Epithelial cell of alveolus of lung (primary cell): ENCODE measurements at places on chromosomes 2 and 18. TPM values are rescaled to one million over a fixed set of nuclear protein-coding genes. Genes with fewer than 3 reads are reported as not detected.

ALK gene
- total RNA-seq, result not detected in 2 replicates

RASGRP3 gene
- total RNA-seq, result 0.56 and 1.9 TPM in 2 replicates

PPP4R1 gene
- 53.9 and 55.1 TPM in 2 replicates for total RNA-seq

LIMS2 gene
- 1.3 TPM in 1 of 2 replicates, not detected in the other for total RNA-seq

LIMS3 gene
- 0.48 and 1.7 TPM in 2 replicates for total RNA-seq

LRRTM1 gene
- total RNA-seq, result not detected in 2 replicates

C2orf66 gene
- total RNA-seq, result 0.24 TPM in 1 of 2 replicates, not detected in the other

ACSL3 gene
- total RNA-seq, result 79.4 and 180 TPM in 2 replicates

TGOLN2 gene
- total RNA-seq, result 74.9 and 117 TPM in 2 replicates

DRC1 gene
- total RNA-seq, result not detected in 2 replicates

RNU2-63P gene
- not detected in 2 replicates for total RNA-seq

CFAP221 gene
- total RNA-seq, result not detected in 2 replicates

SATB2 gene
- total RNA-seq, result 4.7 and 7.3 TPM in 2 replicates

SYT4 gene
- total RNA-seq, result not detected in 2 replicates

TANC1 gene
- total RNA-seq, result 17.8 and 30.3 TPM in 2 replicates

MC2R gene
- not detected in 2 replicates for total RNA-seq

FBXO48 gene
- 0.24 and 0.65 TPM in 2 replicates for total RNA-seq

GYPC gene
- 93.2 and 195 TPM in 2 replicates for total RNA-seq

AAMP gene
- 76.4 and 116 TPM in 2 replicates for total RNA-seq

NR4A2 gene
- total RNA-seq, result 1.0 and 57.6 TPM in 2 replicates

FAP gene
- 15.5 and 118 TPM in 2 replicates for total RNA-seq

COL4A3 gene
- 0.13 and 0.48 TPM in 2 replicates for total RNA-seq

GALNT14 gene
- total RNA-seq, result 0.56 and 3.4 TPM in 2 replicates

SLC38A11 gene
- not detected in 2 replicates for total RNA-seq

TNS1 gene
- total RNA-seq, result 29.6 and 78.2 TPM in 2 replicates

TRAK2 gene
- 21.0 and 25.0 TPM in 2 replicates for total RNA-seq

C2orf78 gene
- not detected in 2 replicates for total RNA-seq

ANKRD39 gene
- 15.9 and 21.7 TPM in 2 replicates for total RNA-seq

RAPGEF4 gene
- 0.13 and 2.1 TPM in 2 replicates for total RNA-seq

TPO gene
- not detected in 2 replicates for total RNA-seq

GPR45 gene
- total RNA-seq, result not detected in 2 replicates

LYPD6B gene
- total RNA-seq, result 0.13 and 0.24 TPM in 2 replicates

DSG4 gene
- total RNA-seq, result not detected in 2 replicates

CAPN13 gene
- total RNA-seq, result under 0.01 TPM in 1 of 2 replicates, not detected in the other

FHOD3 gene
- total RNA-seq, result 3.0 and 4.9 TPM in 2 replicates

PARD6G gene
- total RNA-seq, result 5.9 and 10.8 TPM in 2 replicates

FN1 gene
- total RNA-seq, result 6,279 and 12,176 TPM in 2 replicates

SNRNP27 gene
- total RNA-seq, result 51.0 and 53.9 TPM in 2 replicates

GCG gene
- not detected in 2 replicates for total RNA-seq
